ENCODE measurements at places on chromosomes 16 and 17.

- peaks cover 9% of the 10 kb centered on the region for H3K36me3 ChIP-seq
- H3K27me3 ChIP-seq = no peaks in the 10 kb centered on the region
- DNase-seq = no peak
- H3K4me3 ChIP-seq = no peak overlapping the region
- H3K4me1 ChIP-seq = peaks cover 6% of the 10 kb centered on the region
Observed at GRCh38 chr16:21650521-21650920, 1.9 kb downstream of the IGSF6 start.

DNA sequence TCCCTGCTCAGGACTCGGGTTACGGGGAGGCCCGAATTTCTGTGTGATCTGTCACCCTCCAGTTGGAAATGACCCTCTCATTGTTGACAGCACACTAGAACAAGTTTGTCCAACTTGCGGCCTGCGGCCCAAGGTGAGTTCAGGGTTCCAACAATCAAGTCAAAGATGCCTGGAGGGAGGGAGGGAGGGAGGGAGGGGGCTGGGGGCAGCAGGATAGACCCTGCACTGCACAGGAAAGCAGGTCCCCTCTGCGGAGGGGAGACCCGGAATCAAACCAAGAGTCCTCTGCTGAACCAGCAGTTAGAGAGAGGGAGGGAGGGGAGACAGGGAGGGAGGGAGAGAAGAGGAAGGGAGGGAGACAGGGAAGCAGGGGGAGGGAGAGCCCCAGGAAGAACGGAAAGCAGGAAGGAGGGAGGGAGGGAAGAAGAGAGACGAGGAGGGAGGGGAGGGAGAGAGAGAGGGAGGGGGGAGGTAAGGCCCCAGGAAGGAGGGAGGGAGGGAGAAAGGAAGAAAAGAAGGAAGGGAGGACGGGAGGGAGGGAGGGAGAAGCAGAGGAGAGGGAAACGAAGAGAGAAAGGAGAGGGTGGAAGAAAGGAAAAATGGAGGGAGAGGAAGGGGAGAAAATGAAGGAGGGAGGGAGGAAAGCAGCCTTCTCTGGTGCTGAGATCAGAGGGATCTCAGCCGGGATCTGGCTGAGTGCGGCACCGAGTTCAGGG is 96.7 kb upstream of the CDH5 start:
- H3K27me3 ChIP-seq = peaks cover 20% of the 10 kb centered on the region

GRCh38 chr16:66840883-66841282 is 3.3 kb upstream of the CA7 start:
- H3K36me3 ChIP-seq = no peaks in the 10 kb centered on the region
- H3K27me3 ChIP-seq = peaks cover 80% of the 10 kb centered on the region

DNA sequence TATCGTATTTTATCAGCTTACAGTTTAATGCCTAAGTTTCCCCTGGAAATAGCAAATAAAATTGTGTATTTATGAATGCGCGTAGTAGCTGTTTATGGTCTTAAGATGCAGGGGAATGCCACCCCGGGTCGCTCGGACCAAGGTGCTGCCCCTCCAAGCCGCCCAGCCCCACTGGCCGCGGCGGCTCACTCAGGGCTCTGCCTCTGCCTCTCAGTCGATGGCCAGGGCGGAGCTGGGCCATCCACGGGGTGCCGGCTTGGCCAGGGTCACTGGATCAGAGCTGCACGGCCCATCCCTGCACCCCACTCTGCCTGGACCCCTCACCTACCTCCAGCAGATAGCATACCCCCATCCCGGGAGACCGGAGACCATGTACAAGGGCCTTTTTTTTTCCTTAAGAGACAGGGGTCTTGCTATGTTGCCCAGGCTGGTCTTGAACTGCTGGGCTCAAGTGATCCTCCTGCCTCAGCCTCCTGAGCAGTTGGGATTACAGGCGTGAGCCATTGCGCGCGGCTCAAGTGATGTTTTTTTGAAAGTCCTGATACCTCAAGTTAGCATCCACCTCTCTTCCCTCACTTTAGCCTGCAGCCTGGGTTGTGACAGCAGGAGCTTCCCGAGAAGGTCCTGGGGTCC is 11.0 kb downstream of the PRSS27 start:
- H3K27me3 ChIP-seq = peaks cover 4% of the 10 kb centered on the region
- peaks cover 4% of the 10 kb centered on the region for H3K36me3 ChIP-seq
- H3K4me1 ChIP-seq = no peaks in the 10 kb centered on the region

All from mesothelial cell of epicardium (in vitro differentiated cells).